Stromal cell of bone marrow (primary cell): ENCODE measurements at places on chromosomes 4 and X.

DNA sequence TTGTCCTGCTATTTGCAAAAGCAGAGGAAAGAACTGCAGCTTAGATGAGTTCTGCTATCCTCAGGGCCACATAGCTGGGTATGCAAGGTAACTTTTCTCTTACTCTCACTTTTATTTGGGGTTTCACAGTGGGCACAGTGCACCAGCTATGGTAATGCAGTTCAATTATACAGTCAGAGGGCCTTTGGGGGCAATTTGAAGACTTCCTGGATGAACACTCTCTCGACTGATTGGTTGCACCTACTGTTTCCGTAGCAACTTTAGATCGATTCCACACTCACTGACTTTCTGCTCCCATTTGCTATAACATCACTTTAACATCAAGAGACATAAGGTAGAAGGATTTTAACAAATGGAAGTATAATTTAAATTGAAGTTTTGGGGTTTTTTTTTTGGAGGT lies 128.6 kb downstream of the SLC39A8 start:
- no peak for DNase-seq

GRCh38 chrX:20522420-20522819 lies 255.7 kb upstream of the RPS6KA3 start:
- no peak for DNase-seq

DNA sequence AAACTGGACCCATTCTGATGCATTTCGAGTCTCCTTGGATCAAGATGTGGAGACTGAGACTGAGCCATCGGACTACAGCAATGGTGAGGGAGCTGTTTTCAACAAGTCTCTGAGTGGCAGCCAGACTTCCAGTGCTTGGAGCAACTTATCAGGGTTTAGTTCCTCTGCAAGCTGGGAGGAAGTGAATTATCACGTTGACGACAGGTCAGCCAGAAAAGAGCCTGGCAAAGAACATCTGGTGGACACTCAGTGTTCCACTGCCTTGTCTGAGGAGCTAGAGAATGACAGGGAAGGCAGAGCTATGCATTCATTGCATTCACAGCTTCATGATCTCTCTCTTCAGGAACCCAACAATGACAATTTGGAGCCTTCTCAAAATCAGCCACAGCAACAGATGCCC lies 84.8 kb downstream of the NEUROG2 start:
- DNase-seq: no peak

DNA sequence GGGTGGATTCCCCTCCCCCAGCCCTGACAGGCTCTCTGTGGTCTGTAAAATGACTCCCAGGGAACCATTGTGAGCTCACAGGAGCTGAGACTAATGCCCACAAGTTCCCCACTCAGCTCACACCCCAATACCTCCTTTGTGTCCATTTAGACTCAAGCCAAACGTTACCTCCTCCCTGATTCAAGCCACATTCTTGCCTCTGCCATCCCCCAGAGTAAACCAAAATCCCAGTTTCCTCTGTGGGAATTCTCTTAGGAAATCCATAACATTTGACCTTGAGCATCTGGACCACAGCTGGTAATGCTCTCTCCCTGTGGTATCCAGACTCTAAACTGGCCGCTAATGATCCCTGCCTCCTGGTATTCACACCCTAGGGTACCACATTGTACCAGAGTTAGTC lies 26.3 kb upstream of the KDM5C start:
- no peak for DNase-seq

GRCh38 chr4:141022111-141022695 lies 111.1 kb downstream of the RNF150 start:
- no peak for DNase-seq

- no peak for DNase-seq
These were observed 193.5 kb upstream of the FAT1 start for GRCh38 chr4:186917136-186917535.

- DNase-seq: no peak
These were observed 47.2 kb downstream of the STARD8 start for GRCh38 chrX:68694435-68695205.

- no peak for DNase-seq
These were observed 38.6 kb upstream of the TMEM131L start for GRCh38 chr4:153427363-153428071.

GRCh38 chrX:129938081-129938480 lies 32.1 kb downstream of the UTP14A start:
- DNase-seq: no peak

DNA sequence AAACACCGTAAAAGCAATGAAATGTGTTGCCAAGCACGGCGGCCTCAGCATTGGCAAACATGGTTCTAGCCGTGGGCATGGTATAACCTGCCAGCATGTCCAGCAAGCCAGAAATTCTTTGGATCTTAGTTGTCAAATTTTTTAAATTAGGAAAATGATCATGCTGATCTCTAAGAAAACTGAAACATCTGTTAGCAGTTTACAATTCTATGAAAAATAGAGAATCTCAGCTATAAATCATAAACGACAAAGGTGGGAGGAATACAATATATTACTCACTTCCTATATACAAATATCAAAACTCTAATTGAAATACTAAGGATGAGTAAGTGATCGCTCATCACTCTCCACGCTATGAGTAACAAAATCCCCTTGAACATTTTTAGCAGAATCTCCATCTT lies 130.3 kb downstream of the ADGRA3 start:
- DNase-seq: peak; percentile 39

- DNase-seq: no peak
These were observed at the start of gene ELF4 for GRCh38 chrX:130110379-130111219. Gene ELF4 (minus strand): TSS chrX:130110497. CDS start chrX:130081330, 29,167 bp downstream.

GRCh38 chr4:144090744-144091143 lies 49.8 kb downstream of the GYPA start:
- DNase-seq: no peak

GRCh38 chrX:1059576-1060561 lies 152.6 kb downstream of the CRLF2 start:
- no peak for DNase-seq

GRCh38 chr4:3297066-3297859 lies 4.4 kb downstream of the RGS12 start:
- DNase-seq: no peak

DNA sequence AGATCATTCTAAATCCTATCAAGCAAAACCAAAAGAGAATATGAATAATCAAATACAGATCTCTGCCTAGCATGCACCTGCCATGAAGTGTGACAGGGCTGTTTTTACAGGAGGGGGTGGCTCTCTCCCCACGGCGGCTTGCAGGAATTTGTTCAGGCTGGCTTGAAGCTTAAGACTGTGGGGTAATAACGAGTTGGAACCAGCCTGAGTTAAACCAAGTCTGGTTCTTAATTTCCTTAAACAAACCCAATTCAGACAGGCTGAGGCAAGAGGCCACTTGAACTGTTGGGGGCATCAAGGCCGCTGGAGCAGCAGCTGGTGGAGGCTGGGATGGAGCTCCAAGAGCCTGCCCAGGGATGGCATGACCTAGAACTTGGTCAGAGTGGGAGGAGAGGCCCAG lies 45.1 kb upstream of the LGI2 start:
- DNase-seq: no peak

DNA sequence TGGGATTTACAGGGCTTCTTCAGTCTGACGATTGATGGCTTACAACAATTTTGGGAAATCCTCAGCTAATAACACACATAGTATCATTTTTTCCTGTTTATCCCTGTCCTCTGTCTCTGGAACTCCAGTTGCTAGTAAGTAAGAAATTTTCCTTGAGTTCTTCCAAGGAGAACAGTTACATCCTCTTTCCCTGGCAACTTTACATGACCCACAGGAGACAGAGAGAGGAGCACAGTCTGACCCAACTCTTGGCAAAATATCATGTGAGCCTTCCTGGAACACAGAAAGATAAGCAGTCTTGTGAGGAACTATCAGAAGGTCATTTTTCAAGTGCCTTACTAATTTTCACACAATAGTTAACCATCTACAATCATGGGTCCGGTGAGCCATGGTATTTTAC lies 578.7 kb upstream of the PABPC4L start:
- DNase-seq: no peak

DNA sequence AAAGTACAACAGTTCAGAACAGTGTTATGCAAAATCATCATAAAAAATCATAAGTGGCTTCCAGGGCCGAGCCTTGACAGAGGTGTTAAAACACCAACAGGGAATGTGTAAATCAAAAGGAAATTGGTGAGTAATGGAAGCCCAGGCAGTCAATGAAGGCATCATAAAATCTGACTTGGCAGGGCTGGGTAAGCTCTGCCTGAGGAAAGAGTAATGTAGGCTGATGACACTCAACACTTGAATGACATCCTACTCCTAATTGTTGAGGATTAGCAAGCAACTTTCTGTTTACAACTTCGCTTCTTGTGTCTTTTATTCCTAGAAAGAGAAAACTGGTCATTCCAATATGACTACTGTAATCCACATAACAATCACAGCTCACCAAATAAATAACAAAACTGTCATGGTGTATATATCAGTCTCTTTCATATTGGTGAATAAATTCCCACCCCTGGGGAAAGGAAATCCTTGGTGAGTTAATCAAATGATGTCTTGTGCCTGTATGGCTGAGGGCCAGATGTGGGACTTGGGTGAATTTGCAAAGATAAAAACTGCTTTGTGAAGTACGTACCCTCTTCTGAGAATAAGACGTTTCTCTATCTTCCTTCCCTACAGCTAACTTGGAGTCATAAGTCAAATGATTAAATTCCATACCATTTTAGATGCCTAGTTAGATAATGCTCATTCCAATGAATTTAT lies 196.8 kb downstream of the DCHS2 start:
- no peak for DNase-seq

DNA sequence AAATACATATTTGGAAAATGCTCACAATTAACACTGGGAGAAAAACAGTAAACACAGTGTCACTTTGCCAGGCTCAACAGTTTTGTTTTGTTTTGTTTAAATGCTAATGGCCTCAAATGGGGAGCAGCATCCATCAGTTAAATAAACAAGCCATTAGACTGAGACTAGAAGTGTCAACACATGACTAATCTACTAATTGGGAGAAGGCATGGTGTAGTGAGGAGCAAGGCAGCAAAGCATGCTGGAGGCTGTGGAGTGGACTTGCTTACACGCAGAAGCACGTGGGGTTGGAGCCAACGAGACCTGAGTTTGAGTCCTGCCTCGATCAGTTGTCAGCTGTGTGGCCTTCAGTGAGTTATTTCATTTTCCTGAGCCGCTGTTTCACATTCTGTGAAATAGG lies 29.0 kb downstream of the UTP14A start:
- DNase-seq: no peak

- no peak for DNase-seq
These were observed 80.9 kb downstream of the NKX6-1 start for GRCh38 chr4:84417997-84418709.

DNA sequence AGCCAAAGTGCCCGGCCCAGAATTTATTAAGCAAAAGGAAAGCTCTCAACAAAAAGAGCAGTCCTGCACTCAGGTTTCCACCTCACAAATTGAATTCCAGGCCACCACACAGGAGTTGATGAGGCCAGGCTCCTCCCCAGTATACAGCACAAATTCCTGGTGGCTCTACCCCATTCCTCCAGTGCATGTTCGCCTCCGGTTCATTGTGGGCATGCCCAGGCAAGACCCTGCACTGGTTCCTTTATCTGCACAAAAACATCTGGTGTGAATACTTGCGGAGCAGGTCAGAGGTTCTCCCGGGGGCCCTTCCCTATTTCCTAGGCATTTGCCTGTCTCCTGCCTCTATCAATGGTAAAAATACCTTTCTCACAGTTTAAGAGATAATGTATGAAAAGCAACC lies 195.2 kb upstream of the ANXA10 start:
- DNase-seq: no peak

- DNase-seq: no peak
These were observed 127.5 kb upstream of the OTUD4 start for GRCh38 chr4:145307763-145308430.

- DNase-seq: peak; percentile 25
These were observed 36.1 kb upstream of the DOCK11 start for GRCh38 chrX:118459494-118459893.

- no peak for DNase-seq
These were observed 19.1 kb upstream of the CISD2 start for GRCh38 chr4:102849579-102850104.

DNA sequence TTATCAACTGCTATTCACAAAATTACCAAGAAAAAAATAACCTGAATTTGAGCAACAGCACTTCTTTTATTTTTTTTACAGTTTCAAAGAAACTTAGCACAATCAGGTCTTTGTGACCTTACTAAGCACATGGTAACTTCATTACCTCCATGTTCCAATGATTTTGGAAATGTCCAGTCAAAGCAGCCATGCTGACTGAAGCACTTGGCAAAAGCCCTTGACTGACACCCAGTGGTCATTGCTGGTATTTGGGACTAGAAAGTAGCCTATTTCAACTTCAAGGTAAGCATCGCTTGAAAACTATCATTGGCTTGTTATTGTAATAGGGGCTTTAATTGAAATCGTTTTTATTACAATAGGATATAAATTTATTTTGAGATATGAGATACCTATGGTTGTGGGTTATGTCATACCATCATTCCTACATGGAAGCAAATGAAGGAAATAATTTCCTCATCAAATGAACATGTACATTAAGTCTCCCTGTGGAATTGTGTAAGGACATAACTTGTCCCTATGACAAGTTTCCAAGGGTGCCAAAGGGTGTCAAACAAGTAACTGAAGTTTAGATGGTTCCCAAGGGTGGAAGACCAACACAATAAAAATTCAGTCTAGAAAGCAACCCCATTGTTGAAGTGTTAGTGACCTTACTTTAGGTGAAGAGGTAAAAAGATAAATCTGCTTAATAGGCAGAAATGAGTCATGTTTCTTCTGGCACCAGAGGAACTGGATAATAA lies 15.2 kb upstream of the ANXA10 start:
- DNase-seq: peak; percentile 53

GRCh38 chr4:83320548-83320947 lies 14.1 kb downstream of the HPSE start:
- DNase-seq: peak; percentile 63

- DNase-seq: no peak
These were observed 9.5 kb downstream of the GAB1 start for GRCh38 chr4:143346206-143346605.

GRCh38 chr4:55352726-55353125 lies 6.7 kb downstream of the SRD5A3 start:
- DNase-seq: no peak

GRCh38 chr4:57146444-57146843 lies 36.3 kb upstream of the IGFBP7 start:
- DNase-seq: no peak

GRCh38 chr4:88960576-88960975 lies 96.4 kb downstream of the FAM13A start:
- DNase-seq: no peak

DNA sequence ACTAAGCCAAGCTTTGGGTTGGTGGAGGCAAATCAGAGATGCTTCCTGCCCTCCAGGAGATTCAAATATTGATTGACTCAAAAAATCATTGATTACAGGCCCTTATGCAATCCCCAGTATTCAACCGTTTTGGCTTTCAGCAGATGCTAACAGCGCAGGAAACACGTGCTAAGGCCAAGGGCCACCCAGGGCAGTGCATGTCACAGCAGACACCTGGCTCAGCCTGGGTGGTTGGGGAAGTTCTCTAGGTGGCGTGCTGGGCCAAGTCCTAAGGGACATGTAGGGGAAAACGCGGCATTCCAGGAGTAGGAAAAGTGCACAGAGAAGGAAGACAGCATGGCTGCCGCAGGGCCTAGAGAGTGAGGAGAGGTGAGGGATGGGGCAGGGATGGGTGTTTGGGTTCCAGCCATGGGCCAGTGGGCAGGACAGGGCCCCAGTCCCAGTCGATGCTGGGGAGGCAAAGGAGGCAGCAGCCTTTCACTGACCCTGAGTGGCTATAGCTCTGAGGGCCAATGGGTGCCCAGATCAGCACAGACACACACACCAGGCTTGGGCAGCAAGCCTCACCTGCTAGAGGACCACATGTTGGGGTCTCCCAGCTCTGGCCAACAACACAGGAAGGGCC lies 239.1 kb downstream of the EVC2 start:
- no peak for DNase-seq
